T-cell (primary cell): ENCODE measurements at places on chromosomes 7 and 10.

DNA sequence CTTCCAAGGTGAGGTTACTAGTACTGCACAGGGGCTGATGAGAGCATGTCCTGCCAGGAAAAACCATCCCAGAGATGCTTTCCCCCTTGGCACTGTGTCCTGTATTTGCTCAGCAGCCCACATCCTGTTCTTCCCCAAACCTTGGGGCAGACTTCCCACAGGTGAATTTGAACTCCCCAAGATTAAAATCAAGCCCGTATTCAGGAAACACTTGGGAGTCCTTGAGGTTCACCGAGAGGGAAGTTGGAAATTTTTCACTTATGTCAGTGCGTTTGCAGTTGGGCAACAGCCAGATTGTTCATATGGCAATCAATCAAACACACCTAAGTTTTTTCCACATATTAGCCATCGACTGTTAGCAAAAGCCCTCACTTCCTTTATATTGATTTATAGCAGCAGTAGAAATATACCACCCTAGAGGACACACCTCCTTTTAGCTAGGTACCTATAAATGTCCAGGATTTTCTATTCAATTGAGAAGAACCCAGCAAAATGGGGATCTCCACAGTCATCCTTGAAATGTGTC lies at the start of gene DMBT1:
Gene DMBT1 (plus strand): TSS at position 476 of the 526 bp plus-strand sequence. CDS start 17 bp downstream, at position 493.
- no peak for DNase-seq

GRCh38 chr10:18463673-18464211 lies 187.6 kb downstream of the NSUN6 start:
- no peak for DNase-seq

DNA sequence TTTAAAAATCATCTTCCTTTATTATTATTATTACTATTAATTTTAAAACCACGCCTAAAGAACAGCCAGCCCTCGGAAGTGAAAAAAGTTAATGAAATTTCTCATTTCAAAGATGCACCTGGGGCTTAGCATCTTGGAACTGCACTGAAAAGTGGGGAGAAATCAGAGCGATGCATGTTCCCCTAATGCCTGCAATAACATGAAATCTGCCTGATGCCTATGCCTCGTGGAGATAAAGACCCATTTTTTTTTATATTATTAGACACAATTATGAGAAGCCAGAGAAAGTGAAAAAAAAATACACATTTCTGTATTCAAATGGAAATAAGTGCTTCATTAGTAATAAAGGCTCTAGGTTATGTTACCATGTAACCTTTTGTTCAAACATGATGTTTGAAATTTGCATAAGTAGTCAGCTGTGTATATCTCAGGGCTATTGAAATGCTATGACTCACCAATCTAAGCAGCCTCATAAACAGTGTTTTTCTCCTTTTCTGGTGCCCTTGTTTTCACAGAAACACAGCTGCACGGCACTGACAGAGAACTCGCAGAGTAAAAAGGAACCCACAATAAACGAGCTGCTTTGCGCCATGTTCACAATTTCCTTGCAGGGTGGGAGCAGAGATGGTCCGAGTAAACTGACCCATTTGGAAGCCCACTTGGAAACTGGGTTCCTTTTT lies 175.8 kb upstream of the PRKCQ start:
- no peak for DNase-seq

- DNase-seq: no peak
These were observed 121.8 kb upstream of the C1QL3 start for GRCh38 chr10:16643502-16643901.
